Central memory CD4-positive, alpha-beta T cell (primary cell): ENCODE measurements at places on chromosomes 3 and 15.

DNA sequence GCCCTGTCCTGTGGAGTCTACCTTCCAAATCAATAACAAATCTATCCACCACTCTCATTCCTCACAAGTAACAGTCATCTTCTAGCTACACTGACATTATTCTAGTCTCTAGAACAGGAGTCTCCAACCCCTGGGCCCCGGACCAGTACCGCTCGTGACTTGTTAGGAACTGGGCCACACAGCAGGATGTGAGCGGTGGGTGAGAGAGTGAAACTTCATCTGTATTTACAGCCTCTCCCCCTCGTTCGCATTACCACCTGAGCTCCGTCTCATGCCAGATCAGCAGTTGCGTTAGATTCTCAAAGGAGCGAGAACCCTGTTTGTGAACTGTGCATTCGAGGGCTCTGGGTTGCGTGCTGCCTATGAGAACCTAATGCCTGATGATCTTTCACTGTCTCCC, 31.9 kb downstream of the ROBO2 start:
- no peak for DNase-seq

GRCh38 chr3:149299938-149300801, 33.3 kb downstream of the TM4SF18 start:
- DNase-seq = no peak

DNA sequence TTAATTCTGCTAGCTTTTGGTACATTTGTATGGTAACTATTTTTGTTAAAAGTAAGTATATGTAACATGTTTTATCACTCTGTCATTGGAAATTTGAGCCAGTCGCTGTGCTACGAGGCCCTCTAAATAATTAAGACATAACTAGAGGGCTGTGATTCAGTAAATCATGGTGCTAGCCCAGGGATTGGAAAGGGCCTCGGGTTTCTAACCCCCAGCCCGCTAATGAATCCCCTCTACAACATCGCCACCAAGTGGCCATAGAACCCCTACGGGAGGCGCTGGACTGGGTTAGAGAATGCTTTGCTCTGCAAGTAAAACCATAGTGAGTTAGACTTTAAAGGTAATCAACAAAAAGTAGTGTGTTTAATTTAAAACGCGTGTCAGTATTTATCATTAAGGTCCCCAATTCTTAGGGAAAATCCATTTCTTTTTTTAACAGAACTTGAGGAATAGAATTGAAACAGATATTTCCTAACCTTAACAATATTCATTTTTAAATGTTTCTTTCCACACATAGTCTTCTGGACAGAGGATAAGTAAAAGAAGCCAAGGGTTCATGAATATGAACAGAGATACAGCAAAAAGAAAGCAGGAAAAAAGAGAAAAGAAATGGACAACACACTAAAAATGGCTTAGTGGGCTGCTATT, 744.7 kb downstream of the EPHA3 start:
- DNase-seq = no peak

DNA sequence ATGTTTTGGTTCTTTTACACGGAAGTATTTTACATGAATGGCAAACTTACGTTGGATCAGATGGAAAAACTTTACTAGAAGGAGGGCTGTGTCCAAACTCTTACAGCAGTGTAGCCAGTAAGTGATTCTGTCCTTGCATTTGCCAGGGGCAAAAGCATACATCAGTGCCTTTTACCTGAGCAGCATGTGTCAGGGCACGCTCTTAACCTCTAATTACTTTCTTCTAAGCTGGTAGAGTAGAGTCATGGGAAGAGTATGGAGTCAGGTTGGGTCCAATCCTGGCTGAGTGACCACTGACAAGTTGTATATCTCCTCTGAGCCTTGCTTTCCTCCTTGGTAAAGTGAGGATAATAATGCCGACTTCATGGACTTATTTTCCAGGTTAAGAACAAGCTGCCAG, 47.1 kb downstream of the RYR3 start:
- DNase-seq = no peak

GRCh38 chr15:75452364-75452864, 924 bp upstream of the SIN3A start:
- peak; percentile 78 for DNase-seq

DNA sequence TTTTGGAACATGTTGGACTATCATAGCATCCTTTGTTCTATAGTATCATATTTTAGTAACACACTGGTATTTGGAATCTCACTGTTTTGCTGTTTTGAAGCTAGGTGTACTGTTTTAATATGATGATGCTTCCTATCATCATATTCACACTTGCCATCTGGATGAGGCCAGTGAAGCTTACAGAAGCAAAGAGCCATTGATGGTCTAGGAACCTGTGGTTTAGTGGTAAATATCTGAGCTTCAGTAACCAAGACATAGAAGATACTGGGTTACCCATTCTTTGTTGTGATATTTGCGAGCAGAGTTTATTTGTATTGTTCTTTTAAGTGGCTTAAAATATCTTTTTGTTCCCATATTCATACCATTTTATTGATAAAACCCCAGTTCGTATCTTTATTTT, 304.1 kb downstream of the SATB1 start:
- DNase-seq = no peak

DNA sequence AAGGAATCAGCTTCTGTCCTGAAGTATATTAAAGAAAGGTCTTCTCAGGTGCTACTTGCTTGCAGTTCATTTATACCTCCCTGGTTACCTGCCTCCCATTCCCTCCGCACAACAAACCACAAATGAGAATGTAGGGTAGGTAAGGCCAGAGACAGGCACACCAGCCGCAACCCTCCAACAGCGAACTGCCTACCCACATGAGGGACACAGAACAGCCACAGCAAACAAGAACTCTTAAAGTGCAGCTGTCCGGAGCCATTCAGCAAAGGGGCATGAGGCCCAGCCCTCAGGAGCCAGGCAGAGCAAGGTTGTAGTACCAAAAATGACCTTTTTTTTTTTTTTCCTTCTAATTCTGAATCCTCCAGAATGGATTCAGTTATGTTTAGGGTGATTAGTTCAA, 52.4 kb downstream of the SPSB4 start:
- DNase-seq = no peak

DNA sequence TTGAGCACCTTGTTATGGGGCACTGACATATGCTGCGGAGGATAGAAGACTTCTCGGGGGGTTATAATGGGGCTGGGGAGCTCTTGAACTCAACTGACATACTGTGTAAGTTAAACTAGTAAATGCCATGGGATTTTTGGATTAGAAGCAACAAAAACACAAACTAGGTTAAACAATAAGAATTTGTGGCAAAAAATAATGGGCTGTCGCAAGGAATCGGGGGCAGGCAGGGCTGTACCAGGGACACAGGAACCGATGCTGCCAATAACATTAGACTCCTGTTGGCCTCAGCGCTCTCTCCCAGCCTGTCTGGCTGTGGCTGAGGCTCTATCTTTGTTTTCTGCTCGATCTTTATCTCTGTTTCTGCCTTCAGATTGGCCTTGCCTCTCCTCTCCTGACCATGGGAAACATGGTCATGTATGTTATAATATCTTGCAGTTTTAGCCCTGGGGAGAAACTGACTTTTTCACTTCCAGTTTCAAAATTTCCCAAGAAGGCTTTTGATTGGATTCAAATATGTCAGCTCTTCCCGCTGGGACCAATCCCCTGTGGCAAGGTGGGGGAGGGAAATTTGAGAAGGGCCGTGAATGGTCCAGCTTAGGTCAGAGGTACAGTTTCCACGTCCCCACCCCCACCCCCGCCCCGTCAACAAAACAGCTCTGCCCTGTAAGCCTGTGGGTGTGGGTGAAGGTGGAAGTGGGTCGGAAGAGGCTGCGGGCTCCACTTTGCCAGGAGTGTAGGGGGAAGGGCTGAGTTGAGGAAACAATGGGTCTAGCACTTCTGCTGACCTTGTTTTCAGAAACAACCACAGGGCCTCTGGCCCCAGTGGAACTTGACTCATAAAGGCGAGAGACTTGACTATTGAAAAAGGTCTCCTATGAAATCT, 161.1 kb upstream of the TBL1XR1 start:
- peak; percentile 62 for DNase-seq

GRCh38 chr3:50382722-50383121, 23.4 kb upstream of the TMEM115 start:
- no peak for DNase-seq

DNA sequence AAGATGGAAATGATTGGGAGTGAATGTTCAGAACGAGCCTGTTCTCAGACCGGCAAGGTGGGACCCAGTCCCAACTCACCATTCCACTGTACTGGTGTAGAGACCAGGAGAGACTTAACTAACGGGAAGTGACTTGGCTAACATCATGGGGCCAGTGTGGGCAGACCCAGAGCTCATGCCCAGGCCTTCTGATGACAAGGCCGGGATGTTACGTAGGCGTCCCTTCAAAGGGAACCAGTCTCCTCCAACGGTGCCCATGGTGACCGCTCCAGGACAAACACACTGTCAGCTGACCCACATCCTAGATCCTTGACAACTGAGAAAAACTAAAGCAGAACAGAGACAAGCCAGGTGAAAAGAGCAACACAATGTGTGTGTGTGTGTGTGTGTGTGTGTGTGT, 128.4 kb upstream of the HACD2 start:
- DNase-seq = no peak

- DNase-seq = no peak
Measured at GRCh38 chr15:39124155-39124552, 456.7 kb upstream of the THBS1 start.

- no peak for DNase-seq
Measured at GRCh38 chr15:74128785-74129585, 1.4 kb upstream of the ISLR2 start.

DNA sequence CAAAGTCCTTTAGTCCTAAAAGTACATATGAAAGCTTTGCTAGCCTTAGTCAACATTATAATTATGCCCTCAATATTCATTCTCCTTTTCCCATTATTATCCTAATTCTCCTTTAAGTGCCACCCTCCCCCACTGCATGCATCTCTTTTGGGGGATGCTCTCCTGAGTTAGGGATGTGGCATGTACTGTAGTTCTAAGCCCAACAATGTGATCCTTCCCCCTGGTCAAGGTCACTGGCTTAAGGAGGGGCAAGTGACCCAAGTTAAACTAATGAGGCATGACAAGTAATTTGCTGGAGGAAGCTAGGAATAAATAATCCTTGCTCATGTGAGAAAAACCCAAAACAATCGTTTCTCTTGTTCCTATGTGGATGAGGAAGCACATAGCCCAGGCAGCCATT, 343.9 kb upstream of the SUCLG2 start:
- DNase-seq = no peak

DNA sequence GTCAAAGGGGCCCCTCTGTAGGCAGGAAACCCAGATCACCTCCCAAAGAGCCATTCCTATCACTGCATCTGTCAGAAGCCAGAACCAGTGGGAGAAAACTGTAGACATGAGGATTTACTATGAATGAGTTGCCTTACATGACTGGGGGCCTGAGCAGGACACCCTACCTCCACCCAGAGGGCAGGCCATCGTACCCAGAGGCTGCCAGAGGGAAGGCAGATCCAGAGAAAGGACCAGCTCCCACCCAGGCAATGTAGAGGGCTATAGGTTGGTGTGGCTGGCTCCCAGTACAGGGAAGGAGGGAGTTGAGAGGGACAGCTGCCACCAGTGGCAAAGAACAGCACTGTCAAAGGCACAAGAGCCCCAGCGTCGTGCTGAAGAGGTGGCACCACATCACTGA, 233.2 kb downstream of the OCA2 start:
- DNase-seq = no peak

DNA sequence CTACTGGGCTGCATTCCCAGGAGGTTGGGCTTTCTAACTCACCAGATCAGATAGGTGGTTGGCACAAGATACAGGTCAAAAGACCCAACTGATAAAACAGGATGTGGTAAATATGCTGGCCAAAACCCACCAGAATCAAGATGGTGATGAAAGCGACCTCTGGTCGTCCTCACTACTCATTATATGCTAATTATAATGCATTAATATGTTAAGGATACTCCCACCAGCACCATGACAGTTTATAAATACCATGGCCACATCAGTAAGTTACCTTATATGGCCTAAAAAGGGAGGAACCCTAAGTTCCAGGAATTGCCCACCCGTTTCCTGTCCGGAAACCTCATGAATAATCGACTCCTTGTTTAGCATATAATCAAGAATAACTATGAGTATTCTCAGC, 31.6 kb downstream of the CFAP44 start:
- DNase-seq = no peak

- no peak for DNase-seq
Measured at GRCh38 chr3:184726497-184726896, 14.6 kb upstream of the MAGEF1 start.

- no peak for DNase-seq
Measured at GRCh38 chr3:8197384-8197783, 304.2 kb upstream of the LMCD1 start.

DNA sequence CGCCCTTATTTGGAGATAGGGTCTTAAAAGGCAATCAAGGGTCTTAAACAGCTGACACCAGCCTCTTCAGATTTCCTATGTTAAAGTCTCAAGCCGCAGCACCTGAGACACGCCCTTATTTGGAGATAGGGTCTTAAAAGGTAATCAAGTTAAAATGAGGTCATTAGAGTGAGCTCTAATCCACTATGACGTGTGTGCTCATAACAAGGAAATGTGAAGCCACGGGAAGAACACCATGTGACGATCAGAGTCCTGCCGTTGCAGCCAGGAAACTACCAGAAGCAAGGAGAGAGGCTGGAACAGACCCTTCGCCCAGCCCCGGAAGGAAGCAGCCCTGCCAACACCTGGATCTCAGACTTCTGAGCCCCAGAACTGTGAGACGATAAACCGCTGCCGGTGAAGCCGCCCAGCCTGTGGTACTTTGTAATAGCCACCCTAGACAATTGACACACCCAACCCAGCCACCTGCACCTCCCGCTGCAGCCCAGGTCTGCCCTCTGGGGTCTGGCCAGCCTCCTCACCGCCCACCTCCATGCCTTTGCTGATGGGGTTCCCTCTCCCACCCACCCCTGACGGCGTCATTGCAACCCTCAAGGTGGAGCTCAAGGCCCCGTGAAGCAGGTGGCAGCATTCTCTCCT, 137.9 kb downstream of the MEGF11 start:
- DNase-seq = peak; percentile 73

DNA sequence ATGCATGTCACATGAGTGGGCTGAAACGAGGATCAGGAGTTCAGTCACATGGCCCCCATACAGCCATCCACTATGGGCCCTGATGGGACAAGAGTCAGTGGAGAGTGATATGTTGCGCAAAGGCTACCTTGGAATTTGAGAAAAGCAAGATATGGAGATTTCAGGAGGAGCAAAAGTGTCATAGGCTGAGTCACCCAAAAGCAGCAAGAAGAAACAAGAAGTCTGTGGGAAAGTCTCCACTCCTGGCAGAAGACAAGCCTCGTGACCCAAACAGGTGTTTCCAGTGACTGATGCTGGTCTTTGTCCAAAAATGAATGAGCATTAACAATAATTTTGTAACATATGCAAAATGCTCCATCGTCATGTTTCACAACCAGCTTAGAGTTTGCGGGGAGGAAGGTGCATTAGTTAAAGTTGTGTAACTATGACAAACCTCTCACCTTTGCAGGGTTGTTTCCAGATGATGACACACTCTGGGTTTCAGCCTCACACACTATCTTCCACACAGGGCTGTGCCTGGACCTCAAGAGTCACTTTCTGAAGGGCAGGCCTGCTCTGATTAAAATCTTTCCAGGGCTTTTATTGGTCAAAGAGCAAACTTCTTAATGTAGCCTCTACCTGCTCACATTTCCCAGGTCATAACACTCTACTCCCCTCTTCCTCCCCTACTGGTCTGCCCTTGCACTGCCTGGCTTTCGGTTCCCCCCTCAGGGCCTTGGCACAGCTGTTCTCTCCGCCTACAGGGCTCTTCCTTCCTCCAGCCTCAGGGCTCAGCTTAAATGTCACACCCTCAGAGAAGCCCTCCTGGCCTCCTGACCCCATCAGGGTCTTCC, 3.9 kb upstream of the DNASE1L3 start:
- no peak for DNase-seq
